ENCODE measurements at places on chromosomes 11 and 22.

GRCh38 chr22:46812034-46812605, 49.7 kb downstream of the TBC1D22A start:
- DNase-seq: no peak

GRCh38 chr11:76415073-76415472, 29.7 kb upstream of the EMSY start:
- no peak for DNase-seq

DNA sequence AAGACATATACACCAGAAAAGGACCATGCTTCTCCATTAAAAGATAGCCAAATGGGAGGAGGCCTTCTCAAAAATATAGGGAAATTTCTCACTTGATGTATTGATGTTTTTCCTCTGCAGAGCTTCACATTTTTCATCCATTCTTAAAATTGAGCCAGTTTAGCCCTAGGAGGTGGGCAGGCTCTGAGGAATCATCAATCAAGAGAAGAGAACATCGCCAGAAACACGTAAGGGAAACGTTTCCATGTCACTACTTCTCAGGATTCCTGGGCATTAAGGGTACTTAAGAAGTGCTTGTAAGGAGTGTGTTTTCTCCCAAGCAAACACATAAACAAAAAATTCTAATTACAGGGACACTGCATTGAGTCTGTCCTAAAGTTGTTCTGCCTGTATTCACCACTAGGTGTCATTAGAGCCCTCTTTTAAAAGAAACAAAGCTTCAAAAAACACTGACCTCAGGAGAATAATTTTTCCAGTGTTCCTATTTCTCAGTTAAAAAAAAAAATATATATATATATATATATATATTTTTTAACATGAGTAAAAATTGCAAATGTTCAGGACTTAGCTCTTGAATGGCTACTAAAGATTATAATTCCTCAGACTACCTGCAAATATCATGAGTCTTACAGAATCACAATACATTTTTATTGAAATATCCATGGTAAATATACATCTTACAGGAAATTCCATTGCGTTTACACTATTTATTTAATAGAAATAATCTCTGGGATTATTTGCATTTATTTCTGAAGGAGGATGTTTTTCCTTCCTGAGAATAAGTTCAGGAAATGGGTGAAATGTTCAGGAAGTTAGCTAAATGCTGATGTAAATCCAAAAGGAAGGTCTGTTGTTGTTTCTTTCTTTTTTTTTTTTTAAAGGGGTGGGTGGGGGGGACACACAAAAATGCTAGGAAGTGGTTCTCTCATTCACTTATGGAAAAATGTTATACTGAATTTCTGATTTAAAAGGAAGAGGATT, 16.0 kb downstream of the FZD4 start:
- no peak for DNase-seq

DNA sequence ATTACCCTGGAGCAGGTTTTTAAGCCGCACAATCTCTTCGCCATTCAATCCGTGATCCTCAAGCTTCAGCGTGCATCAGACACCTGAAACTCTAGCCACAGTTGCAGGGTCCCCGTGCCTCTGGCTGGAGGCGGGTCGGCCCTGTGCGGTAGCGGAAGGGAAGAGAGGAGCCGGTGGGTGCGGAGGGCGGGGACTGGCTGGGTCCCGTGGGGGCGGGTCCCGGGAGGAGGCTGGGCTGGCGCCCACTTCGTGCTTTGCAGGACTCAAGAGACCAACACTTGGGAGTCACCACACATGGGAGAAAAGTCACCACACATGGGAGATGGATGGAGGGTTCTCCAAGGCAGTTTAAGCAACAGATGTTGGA, 772 bp downstream of the C22orf15 start:
- no peak for DNase-seq

DNA sequence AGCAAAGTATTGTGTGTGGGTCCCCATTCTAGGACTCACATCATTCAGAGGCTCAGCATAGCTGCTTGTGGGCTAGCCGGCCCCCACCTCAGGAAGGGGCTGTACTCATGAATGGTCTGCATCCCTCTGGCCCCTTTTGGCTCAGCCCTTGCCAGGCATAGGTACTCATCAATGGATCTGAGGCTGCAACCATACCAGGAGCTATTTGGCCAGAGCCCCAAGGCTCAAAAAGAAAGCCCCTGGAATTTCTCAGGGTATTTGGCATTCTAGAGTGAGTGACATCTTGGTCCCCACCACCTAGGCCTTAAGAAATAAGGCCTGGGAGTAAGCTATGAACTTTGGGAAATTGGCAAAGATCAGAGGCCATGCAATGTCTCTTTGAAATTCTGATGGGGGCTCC, 38.3 kb downstream of the PLEKHA7 start:
- no peak for DNase-seq

DNA sequence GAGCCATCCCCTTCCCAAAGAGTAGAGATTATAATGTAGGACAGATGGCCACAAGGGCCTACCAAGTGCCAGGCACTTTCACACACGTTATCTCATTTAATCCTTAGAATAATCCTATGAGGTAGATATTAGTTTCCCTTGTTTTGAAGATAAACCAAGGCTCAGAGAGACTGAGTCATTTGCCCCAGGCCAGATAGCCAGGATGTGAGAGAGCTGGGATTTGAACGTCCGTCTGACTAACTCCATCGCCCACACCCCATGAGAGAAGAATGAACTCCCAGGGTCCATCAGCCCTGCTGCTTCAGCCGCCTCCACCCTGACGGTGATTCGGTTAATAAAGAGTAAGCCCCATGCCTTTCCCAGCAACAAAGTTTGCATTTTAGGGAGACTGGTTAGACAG, 10.7 kb downstream of the PRG3 start:
- no peak for DNase-seq

DNA sequence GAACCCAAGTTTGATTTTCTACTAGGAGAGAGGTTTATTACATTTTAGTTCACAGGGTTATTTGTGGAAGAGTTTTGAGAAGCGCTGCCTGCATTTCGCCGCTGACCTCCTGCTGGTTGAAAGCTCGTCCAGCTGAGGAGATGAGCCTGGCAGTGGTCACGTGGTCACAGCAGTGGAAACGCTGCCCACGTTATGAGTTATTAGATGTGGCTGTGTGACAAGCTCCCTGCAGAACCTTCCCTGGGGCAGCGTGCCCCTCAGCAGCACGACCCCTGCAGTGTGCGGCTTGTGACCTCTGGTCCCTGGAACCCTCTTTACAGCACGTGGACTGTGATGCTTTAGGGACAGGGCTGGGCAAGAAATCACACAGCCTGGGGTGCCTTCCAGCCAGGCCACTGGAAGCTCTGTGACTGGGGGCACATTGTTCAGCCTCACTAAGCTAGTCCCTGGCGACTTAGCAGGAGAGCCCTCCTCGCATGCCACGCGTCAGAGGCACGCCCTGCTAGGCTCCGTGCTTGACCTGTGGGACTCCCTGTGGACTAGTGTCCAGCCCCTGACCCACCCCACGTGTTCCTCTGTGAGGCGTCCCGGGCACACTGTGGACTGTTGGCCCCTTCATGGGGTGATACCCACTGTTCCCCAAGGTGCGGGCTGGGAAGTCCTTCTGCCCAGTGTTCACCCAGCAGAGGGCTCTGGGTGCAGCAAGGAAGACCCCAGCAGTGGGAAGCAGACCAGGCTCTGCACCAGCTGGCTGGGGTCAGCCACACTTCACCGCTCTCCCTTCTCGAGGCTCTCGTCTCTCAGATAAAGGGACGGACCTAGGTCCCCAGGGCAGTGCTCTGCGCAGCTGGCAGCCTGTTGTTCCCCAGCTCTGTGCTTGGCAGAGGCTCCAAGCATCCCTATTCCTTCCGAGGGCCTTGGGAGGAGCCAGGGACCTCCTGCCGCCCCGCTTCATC, 349.5 kb downstream of the TBC1D22A start:
- DNase-seq: no peak

- DNase-seq: peak; percentile 17
Measured at GRCh38 chr22:43263645-43264514, 76.9 kb upstream of the TTLL12 start.

GRCh38 chr11:63445720-63446119, 45.2 kb downstream of the PLAAT5 start:
- DNase-seq: no peak

- DNase-seq: no peak
Measured at GRCh38 chr11:2443881-2444820, at the start of gene TRPM5. TSS of gene TRPM5 (minus strand) at chr11:2444514. CDS start at chr11:2423036, 21,478 bp downstream.

DNA sequence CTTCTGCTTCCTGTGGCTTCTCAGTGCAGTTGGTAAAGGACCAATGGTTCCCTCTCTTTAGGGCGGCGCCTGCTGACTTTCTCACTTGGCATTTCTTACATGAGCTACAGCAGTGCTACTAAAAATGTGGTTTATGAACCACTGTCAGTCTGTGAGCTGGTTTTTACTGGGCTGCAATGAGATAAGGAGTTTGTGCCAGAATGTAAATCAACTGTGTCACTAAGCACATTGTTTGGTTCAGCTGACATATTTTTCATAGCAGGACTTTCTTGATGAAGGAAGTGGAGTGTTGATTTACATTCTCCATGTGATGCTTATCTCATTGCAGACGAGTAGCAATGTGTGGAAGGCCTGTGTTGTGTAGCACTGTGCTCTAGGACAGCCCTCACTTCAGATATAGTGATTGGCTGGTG, 463.3 kb downstream of the SOX6 start:
- no peak for DNase-seq

- no peak for DNase-seq
Measured at GRCh38 chr11:30855383-30856006, 269.3 kb upstream of the MPPED2 start.

DNA sequence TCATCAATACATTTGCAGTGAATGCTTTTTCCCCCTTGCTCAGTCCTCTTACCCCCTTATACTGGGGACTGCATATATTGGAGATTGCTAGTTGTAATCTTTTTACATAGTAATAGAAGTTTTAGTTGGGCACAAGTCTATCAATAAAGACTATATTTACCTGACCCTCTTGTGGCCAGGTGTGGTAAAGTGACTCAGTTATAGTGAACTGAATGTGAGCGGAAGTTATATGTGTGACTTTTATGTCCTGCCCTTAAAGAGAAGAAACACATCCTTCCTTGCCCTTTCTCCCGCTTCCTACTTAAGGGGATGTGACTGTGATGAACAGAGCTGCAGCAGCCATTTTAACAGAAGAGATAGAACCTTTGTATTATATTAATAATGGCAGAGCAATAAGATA, 362.0 kb downstream of the METTL15 start:
- no peak for DNase-seq
